ENCODE measurements at places on chromosomes 16 and 17.
A peak's percentile ranks its signal among the peaks of the same experiment; 100 is the strongest.

GRCh38 chr17:61659437-61659836 lies 68.4 kb upstream of the NACA2 start:
- DNase-seq: no peak

DNA sequence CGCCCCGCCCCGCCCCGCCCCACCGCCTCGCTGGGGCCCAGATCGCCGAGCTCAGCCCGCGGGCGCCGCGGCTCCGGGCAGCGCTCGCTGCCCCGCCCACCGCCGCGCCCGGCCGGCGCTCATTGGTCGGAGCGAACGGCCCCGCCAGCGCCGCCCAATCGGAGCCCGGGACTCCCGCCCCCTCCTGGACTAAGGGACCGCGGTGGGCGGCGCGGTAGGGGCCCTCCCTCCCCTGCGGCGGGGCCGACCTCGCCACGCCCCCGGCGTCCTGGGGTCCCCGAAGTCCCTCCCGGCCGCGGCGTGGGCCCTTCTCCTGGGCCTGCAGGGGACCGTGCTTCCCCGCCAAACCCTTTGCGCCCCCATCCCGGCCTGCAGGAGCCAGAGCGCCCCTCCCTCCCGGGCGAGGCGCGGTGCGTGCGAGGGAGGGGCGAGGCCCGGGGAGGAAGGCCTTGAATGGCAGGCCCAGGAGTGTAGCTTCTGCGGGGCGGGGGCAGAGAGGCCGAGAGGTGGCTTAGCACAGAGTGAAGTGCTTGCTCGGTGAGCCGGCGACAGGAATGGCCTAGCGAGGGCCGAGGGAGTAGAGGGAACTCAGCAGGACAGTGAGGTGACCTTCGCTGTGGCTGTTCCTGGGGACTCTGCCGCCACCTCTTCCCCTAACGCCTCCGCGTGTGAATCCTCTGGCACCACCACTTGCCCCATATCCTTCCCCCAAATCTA lies at the start of gene CAMKK1:
Gene CAMKK1 (minus strand): TSS at position 51 of the 717 bp plus-strand sequence. CDS start 7,366 bp downstream, outside the sequence.
- DNase-seq: peak; percentile 34

DNA sequence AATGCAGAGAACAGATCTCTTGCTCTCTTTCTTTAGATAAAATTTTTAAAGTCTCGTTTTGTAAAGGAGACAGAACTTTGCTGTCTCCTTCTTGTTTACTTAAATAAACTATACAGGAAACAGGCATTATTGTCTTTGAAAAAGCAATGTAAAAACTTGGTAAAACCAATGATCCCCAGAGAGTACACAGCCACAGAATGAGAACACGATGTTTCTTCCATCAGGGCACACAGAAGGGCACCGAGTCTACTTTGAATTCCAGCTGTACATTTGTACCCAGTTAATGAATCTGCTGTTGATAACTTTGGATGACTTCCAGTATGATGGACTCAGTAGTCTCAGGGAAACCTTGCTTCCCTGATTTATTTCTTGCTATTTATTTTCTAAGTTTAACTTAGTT lies 8.1 kb upstream of the TMEM100 start:
- no peak for DNase-seq

DNA sequence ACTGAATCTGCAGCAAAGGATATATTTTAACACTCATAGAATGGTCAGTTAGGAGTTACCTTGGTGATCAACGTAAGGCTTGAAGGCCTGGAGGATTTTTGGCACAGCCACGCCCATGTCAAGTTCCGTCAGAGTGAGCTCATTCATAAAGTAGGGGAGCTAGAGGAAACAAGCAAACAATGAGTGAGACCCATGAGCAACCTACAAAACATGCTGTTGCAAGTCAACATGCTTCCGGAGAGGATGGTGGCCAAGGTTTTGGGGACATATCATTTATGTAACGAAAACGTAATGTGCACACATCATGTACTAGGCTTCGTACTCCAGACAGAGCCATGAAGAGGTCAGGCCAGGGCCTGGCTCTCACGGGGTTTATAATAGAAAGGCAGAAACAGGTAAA lies 41.1 kb upstream of the ERN1 start:
- DNase-seq: no peak
